ENCODE measurements at places on chromosomes 6 and 20.

GRCh38 chr6:146861716-146862115 lies 262.9 kb downstream of the ADGB start:
- no peak for DNase-seq

- DNase-seq, result no peak
Observed at GRCh38 chr6:117270843-117271507, 5.6 kb downstream of the VGLL2 start.

- DNase-seq, result peak; percentile 13
Observed at GRCh38 chr6:138107752-138108592, 753 bp upstream of the PERP start.

GRCh38 chr6:106490436-106490835 lies 129.9 kb downstream of the CRYBG1 start:
- no peak for DNase-seq

GRCh38 chr20:33334111-33334510 lies 51.1 kb downstream of the BPIFB1 start:
- DNase-seq, result no peak

DNA sequence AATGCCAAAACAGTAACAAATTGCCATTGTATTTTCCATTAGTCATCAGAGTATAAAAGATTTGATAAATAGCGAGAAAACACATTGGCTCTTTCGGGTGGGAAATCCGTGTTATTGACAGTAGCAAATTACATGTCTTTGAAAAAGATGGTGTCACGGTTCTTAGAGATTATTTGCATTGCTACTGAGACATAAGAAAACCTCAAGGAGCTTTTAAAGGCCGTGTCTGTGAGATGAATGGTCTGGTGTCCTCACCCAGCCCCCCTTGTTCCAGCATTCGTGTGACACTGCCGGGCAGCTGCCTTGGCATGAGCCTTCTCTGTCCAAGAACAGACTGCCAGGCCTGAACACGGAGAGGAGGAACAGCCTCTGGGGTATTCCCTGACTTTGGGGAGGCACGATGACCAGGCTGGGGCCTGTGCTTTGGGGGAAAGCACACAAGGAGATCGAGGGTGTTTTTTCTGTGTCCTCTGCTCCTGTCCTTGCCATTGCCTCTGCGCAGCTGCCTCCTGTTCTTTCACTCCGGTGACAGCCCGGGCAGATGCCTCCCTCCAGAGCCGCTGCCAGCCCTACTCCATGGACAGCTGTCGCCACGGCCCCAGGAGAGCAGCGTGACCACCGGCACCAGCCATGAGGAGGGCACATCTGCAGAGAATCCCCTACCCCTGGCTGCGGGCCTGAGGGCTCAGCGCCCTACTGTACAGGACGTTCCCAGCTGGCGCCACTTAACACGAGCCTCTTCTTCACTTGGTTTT lies 167.7 kb upstream of the CDYL start:
- DNase-seq, result no peak

DNA sequence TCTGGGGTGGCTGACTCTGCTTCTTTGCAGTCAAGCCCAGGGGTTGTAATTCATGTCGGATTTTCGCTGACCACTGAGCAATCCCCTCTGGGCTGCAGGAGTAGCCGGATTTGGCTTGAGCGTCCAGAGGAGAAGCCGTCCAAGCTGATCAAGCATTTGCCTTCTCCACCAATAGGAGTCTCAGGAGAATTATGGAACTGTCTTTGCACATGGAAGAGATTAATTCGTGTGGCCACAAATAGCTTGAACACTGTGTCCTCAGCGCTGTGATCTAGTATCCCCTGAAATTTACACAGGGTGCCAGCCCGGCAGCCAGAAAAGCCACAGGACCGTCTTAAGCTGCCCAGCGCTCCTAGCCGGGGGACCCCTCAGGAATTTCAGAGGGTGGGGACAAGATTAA lies 37.1 kb downstream of the EYA2 start:
- DNase-seq, result no peak

DNA sequence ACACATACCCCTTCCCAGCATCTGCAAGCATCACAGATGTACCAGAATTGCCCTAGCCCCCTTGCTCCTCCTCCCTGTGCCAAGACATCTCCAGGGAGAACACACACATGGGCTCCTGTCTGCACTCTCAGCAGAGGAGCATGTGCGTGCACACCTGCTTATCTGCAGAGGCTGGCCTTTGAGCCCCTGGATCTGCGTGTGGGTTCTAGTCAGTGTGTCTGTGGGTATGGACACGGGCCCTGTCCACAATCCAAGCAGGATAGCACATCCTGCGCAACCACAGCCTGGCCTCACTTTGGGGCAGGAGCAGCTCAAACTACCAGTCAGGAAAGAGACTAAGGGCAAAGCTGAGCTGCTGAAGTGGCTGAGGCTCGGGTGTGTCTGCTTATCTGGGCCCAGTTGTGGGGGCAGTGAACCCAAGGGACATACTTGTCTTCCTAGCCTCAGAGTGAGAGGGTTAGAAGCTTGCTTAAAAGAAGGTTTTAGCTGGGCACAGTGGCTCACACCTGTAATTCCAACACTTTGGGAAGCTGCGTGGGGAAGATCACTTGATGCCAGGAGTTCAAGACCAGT lies 41.0 kb downstream of the HM13 start:
- DNase-seq, result no peak

- peak; percentile 69 for DNase-seq
Observed at GRCh38 chr20:32902456-32903420, 44.0 kb downstream of the EFCAB8 start.

- DNase-seq, result no peak
Observed at GRCh38 chr6:108877046-108877751, 29.0 kb downstream of the ARMC2 start.

GRCh38 chr20:1507276-1507675 lies 16.1 kb upstream of the SIRPB2 start:
- no peak for DNase-seq

DNA sequence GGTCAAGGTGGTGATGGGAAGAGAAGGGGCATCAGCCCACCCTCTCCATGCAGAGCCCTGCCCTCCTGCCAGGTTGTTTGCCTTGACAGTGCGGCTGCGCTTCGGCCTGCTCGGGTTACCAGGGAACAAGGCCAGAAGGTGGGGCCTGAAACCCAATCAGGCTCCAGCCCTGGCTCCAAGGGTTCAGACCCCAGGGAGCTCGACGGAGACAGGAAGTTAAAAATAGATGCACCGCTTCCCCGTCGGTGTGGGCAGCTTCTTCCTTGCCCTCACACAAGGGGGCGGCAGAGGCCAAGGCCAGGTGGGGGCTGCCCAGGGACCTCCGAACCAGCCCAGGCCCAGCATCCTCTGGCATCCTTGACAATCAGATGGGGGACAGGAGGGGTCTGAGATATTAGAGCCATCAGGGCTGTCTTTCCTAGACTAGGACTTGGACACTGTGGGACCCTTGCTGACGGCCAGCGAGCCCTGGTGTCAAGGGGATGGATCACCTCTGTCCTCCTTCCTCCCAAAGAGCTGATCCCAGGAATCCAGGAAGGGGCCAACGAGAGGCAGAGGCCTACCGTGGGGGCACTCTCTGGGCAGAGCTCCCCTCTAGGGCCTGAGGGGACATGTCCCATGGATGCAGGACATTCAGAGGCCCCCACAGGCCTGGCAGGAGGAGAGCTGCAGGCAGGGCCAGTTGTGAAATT lies 65.2 kb downstream of the RIPOR3 start:
- peak; percentile 13 for DNase-seq

- no peak for DNase-seq
Observed at GRCh38 chr6:52662031-52662430, 8.9 kb upstream of the TMEM14A start.

- no peak for DNase-seq
Observed at GRCh38 chr20:10619427-10619826, 54.4 kb downstream of the JAG1 start.

DNA sequence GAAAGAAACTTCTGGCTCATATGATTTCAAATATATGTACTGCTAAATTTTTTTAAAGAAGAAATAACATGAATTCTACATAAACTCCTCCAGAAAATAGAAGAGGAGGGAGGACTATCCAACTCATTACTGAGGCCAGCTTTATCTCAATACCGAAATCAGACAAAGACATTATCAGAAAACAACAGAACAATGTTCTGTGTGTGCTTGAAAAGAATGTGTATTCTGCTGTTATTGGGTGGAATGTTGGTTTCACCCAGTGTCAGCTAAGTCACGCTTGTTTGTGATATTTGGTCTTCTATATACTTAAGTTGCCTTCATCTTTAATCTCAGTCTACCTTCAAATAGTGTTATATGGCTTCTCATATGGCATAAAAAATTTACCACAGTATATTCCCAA lies 18.6 kb upstream of the ELOVL2 start:
- no peak for DNase-seq

GRCh38 chr6:128149796-128150195 lies 248.9 kb upstream of the THEMIS start:
- DNase-seq, result no peak

- DNase-seq, result no peak
Observed at GRCh38 chr6:123808556-123808955, 4.9 kb downstream of the NKAIN2 start.

- no peak for DNase-seq
Observed at GRCh38 chr6:17847203-17847760, 140.2 kb downstream of the KIF13A start.

DNA sequence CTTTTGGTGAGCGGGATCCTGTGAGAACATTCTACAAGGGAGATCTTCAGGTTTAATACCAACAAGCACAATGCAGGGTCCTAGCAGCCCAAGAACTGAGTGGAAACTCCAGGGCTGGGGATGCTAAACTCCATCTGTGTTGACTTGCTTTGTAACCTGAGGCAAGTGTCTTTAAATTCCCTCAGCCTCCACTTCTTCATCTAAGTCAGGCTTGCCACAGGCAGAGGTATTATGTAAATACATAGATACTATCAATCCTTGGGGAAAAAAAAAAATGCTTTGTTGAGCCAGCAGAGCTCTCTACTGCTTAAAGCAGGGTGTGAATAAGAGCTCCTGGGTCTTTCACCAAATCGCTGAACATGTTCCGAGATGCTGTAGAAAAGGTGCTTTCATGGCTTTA lies 114.2 kb upstream of the PHACTR1 start:
- DNase-seq, result no peak

DNA sequence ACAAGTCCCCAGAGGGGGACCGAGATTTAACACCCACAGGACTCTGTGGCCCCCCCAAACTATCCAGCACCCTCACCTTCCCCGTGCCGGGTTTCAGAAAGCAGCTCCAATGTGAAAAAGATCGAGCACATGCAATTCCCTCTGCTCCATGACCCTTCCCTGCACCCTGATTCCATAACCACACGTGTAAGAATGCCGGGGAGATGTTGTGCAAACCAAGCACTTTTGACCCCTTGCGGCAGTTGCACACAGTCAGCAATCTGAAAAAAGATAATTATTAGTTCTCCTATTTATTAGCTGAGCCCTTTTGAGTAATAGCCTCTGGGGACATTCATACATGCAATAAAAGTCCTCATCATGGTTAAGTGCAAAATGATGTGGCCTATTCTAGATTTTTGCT lies 13.0 kb downstream of the FOXQ1 start:
- no peak for DNase-seq

- DNase-seq, result peak; percentile 9
Observed at GRCh38 chr6:134123666-134124208, 71.3 kb upstream of the SLC2A12 start.

DNA sequence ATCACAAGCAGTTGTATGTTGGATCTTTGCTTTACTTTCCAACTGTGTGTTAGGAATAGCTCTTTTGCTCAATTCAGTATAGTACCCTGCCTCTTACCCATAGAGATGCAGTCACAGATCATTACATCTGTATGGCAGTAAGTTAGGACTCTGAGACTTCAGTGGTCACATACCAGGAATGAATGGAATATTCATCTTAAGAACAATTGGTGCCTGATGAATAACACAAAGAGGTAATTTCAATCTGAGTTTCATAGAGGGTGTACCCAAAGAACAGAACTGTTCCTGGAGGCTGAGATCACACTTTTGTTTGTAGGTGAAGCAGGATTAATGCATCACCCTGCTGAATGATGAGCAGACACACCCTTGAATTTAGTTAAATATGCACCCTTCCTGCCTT lies 28.7 kb upstream of the KIF13A start:
- no peak for DNase-seq

- no peak for DNase-seq
Observed at GRCh38 chr6:119445666-119446065, 96.1 kb upstream of the MAN1A1 start.

- no peak for DNase-seq
Observed at GRCh38 chr6:155402656-155403304, 52.9 kb downstream of the NOX3 start.

DNA sequence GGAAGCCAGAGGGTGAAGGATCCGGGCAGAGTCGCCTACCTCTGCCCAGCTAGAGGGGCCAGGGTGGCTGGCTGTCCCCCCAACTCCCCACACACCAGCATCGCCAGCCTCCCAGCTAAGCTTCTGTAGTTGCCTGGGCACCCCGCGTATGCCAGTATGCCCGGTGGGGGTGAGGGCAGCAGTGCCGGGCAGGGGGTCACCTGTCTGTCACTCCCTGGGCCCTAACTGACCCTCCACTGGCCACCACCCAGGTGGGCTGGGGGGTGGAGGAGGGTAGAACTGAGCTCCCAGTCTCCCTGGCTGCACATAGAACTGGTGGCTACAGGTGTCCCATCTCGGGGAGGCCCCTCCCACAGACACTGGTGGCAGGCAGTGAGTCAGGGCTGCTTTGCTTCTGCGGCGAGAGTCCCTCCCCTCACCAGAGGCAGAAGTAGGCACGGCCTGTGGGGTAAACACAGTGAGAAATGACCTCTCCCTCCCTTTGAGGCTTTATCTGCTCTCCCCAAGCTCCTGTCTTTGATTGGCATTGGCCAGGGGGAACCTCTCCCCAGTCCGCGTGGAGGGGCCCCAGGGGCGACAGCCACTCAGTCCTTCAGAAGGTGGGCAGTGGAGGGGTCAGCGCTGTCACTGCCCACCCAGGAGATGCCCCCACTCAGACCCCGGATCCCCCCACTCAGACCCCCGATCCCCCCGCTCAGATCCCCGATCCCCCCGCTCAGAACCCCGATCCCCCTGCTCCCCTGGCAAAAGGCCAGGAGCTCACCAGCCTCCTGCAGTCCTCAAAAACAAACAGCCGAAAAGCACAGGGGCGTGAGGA lies 2.5 kb downstream of the NTSR1 start:
- DNase-seq, result peak; percentile 36
